ENCODE measurements at places on chromosomes 5 and 9. TPM values are rescaled to one million over a fixed set of nuclear protein-coding genes. Genes with fewer than 3 reads are reported as not detected.

Gene NCS1
- total RNA-seq = 26.1 TPM

Gene PCDHGA8
- total RNA-seq = 5.0 TPM

- no peak overlapping the region for H3K4me3 ChIP-seq
- H3K4me1 ChIP-seq = no peaks in the 10 kb centered on the region
- H3K27ac ChIP-seq = no peak overlapping the region
- DNase-seq = no peak
- H3K27me3 ChIP-seq = no peaks in the 10 kb centered on the region
Observed at GRCh38 chr5:43467100-43467499, 16.6 kb downstream of the TMEM267 start.

DNA sequence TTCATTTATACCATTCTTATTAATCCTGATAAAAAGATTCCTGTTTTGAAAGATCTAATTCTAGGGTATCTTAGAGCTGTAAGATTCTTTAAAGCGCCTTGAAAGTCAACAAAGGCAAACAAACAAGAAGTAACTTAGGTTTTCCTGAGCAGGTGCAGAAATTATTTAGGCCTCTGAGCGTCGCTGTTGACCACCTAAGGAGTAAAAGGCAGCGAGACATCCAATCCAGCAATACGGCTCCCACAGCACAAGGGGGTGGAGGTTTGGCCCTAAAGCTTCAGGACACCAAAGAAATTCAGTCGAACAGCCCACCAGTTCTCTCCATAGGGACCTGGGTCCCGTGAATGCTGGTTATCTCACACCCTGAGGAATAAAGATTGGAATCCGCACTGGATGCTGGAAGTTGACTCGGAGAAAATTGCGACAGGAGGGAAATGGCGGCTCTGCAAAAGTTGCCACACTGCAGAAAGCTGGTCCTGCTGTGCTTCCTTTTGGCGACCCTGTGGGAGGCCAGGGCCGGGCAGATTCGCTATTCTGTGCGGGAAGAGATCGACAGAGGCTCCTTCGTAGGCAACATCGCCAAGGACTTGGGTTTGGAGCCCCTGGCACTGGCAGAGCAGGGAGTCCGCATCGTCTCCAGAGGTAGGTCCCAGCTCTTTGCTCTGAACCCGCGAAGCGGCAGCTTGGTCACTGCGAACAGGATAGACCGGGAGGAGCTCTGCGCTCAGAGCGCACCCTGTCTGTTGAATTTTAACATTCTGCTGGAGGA lies at the start of gene PCDHGA2:
PCDHGA2 (plus strand) TSS at position 223 of the 769 bp plus-strand sequence.
- peak within 1 kb of the TSS; percentile 50 for H3K4me3 ChIP-seq
- peak within 1 kb of the TSS; percentile 65 for H3K27ac ChIP-seq
- DNase-seq = no peak
- H3K36me3 ChIP-seq = no peaks in the 10 kb centered on the region
- no peaks in the 10 kb centered on the region for H3K27me3 ChIP-seq

Gene SLCO6A1
- not detected for total RNA-seq

- no peaks in the 10 kb centered on the region for H3K36me3 ChIP-seq
- H3K4me1 ChIP-seq = peaks cover 23% of the 10 kb centered on the region
- no peak overlapping the region for H3K27ac ChIP-seq
- no peak for DNase-seq
Observed at GRCh38 chr5:132009706-132010405, 1.6 kb downstream of the ACSL6 start.

DNA sequence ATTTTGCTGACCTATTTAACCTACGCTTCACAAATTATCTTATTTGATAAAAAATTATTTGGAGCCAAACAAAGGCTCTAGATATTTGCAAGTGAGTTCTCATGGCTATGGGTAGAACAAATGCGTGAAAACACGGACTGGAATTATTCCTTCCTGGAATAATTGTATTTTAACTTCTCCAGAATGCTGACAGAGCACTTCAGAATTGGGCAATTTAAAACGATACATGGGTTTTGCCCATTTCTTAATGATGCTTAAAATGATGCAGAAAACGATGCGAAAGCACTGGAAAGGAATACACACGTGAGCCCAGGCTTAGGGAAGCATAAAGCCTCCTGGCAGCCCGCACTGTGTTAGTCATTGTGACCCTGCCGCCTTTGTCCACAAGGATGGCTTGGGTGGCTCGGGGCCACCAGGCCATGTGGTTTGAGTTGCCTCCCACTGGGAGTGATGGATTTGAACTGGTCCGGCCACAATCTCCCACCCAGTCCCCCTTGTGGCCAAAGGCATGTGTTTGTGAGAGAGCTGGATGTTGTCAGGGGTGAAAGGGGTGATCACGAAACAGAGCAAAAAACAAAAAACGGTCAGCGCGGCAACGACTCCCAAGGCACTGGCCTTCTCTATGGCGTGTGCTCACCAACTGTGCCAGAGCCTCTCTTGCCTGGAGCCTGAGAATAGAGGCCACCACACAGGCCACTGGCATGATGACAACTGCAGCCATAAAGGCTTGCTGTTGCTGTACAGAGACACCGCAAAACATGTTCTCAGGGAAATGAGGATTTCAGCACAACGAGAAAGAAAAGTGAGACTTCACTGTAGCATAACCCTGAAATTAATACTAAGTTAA lies 234.2 kb upstream of the ADAMTS16 start:
- H3K27me3 ChIP-seq = no peaks in the 10 kb centered on the region
- no peak overlapping the region for H3K27ac ChIP-seq
- H3K4me1 ChIP-seq = no peaks in the 10 kb centered on the region
- no peak overlapping the region for H3K4me3 ChIP-seq
- DNase-seq = no peak
- no peaks in the 10 kb centered on the region for H3K36me3 ChIP-seq

Gene MCTP1
- 5.1 TPM for total RNA-seq

Gene ZCCHC10
- total RNA-seq = 18.8 TPM

Gene CTNND2
- 9.0 TPM for total RNA-seq

- no peaks in the 10 kb centered on the region for H3K27me3 ChIP-seq
- H3K36me3 ChIP-seq = no peaks in the 10 kb centered on the region
- peak overlapping the region; percentile 94 for H3K27ac ChIP-seq
Observed at GRCh38 chr9:95506678-95507463, 9.9 kb downstream of the PTCH1 start.

DNA sequence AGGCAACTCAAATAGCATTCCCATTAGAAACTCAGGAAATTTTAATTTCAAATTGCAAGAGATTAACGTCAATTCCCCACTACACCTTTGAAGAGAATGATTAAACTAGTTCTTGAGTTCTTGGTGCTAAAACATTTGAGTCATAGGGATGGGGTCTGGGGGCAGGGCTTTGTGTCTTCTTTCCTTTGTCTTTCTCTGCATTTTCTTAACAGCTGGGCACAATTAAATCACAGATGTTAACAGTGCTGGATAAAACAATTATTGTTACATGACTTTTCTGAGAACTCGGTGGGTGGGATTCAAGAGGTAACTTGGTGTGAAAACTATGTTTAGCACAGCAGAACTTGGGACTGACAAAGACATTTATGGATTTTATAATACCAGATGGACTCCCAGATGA lies 351.9 kb upstream of the TNC start:
- H3K4me3 ChIP-seq = no peak overlapping the region
- no peak for DNase-seq
- no peak overlapping the region for H3K27ac ChIP-seq
- no peaks in the 10 kb centered on the region for H3K4me1 ChIP-seq
- no peaks in the 10 kb centered on the region for H3K27me3 ChIP-seq

Gene TMCO6
- total RNA-seq = 10.6 TPM

- no peak for DNase-seq
- no peak overlapping the region for H3K27ac ChIP-seq
- no peaks in the 10 kb centered on the region for H3K4me1 ChIP-seq
- no peaks in the 10 kb centered on the region for H3K27me3 ChIP-seq
- no peak overlapping the region for H3K4me3 ChIP-seq
Observed at GRCh38 chr9:110641293-110641692, 27.3 kb upstream of the MUSK start.

DNA sequence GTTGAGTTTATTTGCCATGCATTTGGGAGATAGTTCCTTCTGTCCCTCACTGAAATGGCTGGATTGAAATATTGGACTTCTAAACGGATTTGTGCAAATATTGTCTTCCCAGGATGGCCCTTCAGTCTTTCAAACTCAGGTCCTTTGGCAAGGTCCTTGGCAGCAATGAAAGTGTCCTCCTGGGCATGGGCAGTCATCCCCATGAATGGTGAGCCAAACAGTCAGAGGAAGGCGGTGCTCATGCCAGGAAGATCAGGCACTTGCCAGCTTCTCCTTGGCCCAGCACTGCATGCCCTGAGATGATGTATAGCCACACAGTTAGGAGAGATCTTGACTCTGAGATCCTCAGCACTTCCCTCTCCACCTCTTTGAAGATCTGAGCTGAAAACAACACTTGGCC lies 221.4 kb upstream of the KLF4 start:
- no peak overlapping the region for H3K27ac ChIP-seq
- no peaks in the 10 kb centered on the region for H3K36me3 ChIP-seq
- H3K4me3 ChIP-seq = no peak overlapping the region
- H3K27me3 ChIP-seq = no peaks in the 10 kb centered on the region

GRCh38 chr5:133121080-133121479 lies 69.3 kb downstream of the HSPA4 start:
- no peak for DNase-seq
- no peak overlapping the region for H3K27ac ChIP-seq
- H3K4me1 ChIP-seq = no peaks in the 10 kb centered on the region
- H3K36me3 ChIP-seq = no peaks in the 10 kb centered on the region

Gene PRLR
- 0.31 TPM for total RNA-seq

GRCh38 chr5:173916233-173916632 lies 28.1 kb downstream of the CPEB4 start:
- H3K27me3 ChIP-seq = no peaks in the 10 kb centered on the region
- H3K4me3 ChIP-seq = no peak overlapping the region
- peaks cover 9% of the 10 kb centered on the region for H3K36me3 ChIP-seq
- no peaks in the 10 kb centered on the region for H3K4me1 ChIP-seq
- H3K27ac ChIP-seq = peak overlapping the region; percentile 86
- DNase-seq = no peak

DNA sequence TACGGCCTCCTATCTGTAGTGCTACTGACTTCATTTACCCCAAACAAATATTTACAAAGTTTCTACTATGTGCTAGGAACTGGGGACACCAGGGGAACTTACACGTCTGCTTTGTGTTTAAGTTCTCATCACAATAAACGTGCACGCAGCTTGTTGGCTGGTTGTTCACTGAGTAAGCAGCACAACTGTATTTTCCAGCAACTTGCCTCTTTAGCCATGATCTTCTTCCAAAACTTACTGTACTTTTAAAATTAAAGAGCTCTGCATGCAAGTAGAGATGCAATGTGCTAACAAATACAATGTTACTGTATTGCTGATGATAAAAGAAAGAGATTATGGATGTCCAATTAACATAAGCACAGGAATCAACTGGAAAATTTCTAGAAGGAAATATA lies 62.8 kb downstream of the RAPGEF1 start:
- H3K27ac ChIP-seq = peak overlapping the region; percentile 93
- H3K4me3 ChIP-seq = no peak overlapping the region
- H3K27me3 ChIP-seq = no peaks in the 10 kb centered on the region
- H3K36me3 ChIP-seq = no peaks in the 10 kb centered on the region
- no peaks in the 10 kb centered on the region for H3K4me1 ChIP-seq

- H3K27me3 ChIP-seq = no peaks in the 10 kb centered on the region
- H3K27ac ChIP-seq = no peak overlapping the region
- no peak overlapping the region for H3K4me3 ChIP-seq
- H3K36me3 ChIP-seq = no peaks in the 10 kb centered on the region
- no peak for DNase-seq
- no peaks in the 10 kb centered on the region for H3K4me1 ChIP-seq
Observed at GRCh38 chr5:82599692-82600091, 321.5 kb upstream of the RPS23 start.

GRCh38 chr5:125316915-125317535 lies 570.6 kb upstream of the ZNF608 start:
- H3K4me1 ChIP-seq = no peaks in the 10 kb centered on the region
- no peaks in the 10 kb centered on the region for H3K36me3 ChIP-seq
- no peak overlapping the region for H3K27ac ChIP-seq
- H3K4me3 ChIP-seq = no peak overlapping the region
- no peaks in the 10 kb centered on the region for H3K27me3 ChIP-seq
- no peak for DNase-seq

Gene TLE1
- total RNA-seq = 17.1 TPM

GRCh38 chr5:132662925-132663770 lies 5.2 kb downstream of the IL13 start:
- H3K36me3 ChIP-seq = no peaks in the 10 kb centered on the region
- H3K27me3 ChIP-seq = no peaks in the 10 kb centered on the region
- H3K4me3 ChIP-seq = no peak overlapping the region
- H3K4me1 ChIP-seq = no peaks in the 10 kb centered on the region
- no peak for DNase-seq
- no peak overlapping the region for H3K27ac ChIP-seq

- peaks cover 58% of the 10 kb centered on the region for H3K4me1 ChIP-seq
- H3K27ac ChIP-seq = peak overlapping the region; percentile 62
- no peaks in the 10 kb centered on the region for H3K27me3 ChIP-seq
- peak; percentile 72 for DNase-seq
Observed at GRCh38 chr9:113614843-113615648, 151.5 kb downstream of the RGS3 start.

Gene PCDHGA5
- total RNA-seq = 4.0 TPM

DNA sequence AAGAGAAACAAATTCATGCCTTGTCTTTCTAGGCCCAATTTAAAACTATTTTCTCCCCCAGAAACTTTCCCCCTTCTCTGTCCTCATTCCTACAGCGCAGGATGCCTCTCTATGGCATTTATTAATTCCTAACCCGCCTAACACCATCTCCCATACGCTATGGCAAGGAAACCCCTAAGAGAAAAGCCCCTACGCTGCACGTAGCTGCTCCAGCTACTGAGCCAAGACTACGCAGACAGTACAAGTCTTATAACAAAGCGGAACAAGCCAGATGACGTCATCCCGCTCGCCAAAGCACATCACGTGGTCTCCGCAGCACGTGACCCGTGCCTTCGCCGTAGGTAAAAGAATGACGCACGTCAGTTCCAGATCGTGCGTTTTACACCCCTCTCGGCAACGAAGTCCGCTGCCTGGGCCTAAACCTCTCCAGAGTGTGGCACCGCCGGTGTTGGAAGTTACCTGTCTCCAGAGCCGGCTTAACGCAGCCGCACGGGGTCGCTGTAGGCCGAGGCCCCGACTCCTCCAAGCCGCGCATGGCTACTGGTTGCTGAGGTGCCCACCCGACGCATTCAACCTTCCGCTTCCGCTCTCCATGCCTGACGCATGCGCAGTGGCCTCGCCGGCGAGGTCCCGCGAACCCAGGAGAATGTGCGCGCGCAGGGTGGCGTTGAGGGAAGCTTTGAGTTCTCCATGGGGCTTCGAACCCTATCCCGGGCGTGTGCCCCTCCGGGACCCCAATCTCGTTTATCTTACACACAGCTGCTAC lies at the start of gene TRMO:
TRMO (minus strand) TSS at position 542 of the 766 bp plus-strand sequence; CDS start at position 535, 7 bp downstream.
- H3K27ac ChIP-seq = peak within 1 kb of the TSS; percentile 98
- peak within 1 kb of the TSS; percentile 66 for H3K4me3 ChIP-seq
- H3K27me3 ChIP-seq = no peaks in the 10 kb centered on the region
- peak; percentile 99 for DNase-seq

DNA sequence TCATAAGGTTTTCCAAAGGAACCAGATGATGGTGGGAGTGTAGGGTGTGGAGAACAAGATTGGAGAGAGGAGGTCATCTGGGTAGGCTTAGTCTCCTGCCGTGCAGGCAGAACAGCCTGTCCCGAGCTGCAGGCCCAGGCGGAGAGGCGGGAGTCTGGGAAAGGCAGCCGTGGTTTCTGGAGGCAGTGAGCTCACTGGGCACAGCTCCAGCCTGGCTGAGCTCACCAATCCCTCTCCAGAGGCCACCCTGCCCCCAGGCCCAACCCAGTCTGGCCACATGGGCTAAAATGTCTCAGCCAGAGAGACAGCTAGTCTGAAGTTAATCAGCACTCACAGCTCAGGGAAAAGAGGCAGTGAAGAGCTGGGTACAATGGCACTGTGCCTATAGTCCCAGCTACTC lies 12.3 kb downstream of the P4HA2 start:
- peak overlapping the region; percentile 88 for H3K27ac ChIP-seq
- H3K4me3 ChIP-seq = no peak overlapping the region
- H3K36me3 ChIP-seq = peaks cover 36% of the 10 kb centered on the region
- no peaks in the 10 kb centered on the region for H3K4me1 ChIP-seq

Gene THBS4
- 8.5 TPM for total RNA-seq
